ENCODE measurements at places on chromosomes 3 and 15.

DNA sequence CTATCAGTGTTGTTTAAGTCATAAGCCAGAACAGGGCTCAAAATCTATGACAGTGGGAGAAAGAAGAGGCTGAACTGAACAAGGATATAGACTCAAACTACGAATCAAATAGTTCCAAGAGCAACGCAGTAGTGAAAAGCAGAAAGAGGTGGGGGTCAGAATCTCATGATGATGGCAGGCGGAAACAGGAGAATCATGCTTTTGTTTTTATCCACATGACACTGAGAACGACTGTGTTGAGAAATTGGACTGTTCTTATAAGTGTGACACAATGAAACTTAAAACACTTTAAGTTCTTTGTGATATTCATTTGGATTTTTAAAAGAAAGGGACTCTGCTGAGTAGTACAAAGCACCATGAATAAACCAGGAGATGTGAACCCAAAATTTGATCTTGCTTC lies 309.4 kb downstream of the ULK4 start:
- no peak for DNase-seq

GRCh38 chr3:12231431-12231830 lies 57.4 kb upstream of the PPARG start:
- no peak for DNase-seq

DNA sequence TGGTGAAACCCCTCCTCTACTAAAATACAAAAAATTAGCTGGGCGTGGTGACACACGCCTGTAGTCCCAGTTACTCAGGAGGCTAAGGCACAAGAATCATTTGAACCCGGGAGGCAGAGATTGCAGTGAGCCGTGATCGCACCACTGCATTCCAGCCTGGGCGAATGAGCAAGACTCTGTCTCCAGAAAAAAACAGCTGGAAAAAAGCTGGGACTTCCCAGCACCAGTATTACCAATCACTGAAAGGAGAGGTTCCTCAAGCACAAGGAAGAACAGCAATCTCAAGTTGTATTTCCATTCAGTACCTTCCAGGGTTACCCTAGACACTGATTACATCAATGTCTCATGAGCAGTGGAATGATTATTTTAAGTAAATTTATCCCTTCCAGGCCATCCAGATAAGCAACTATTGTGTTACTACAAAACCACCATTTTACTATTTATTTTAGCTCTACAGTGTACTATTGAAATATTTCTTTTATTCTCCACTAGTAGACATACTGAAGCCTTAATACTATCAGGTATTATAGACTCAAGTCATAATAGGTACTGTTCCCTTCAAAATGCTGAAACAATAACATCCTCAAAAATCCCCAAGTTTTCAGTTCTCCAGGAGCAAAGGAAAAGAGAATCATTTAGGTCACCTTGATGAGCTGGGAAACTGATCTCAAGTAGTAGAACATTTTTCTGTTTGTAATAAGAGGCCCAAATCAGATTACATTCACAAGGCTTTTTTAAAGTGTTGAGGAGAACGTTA lies 54.8 kb upstream of the VGLL4 start:
- DNase-seq = no peak

DNA sequence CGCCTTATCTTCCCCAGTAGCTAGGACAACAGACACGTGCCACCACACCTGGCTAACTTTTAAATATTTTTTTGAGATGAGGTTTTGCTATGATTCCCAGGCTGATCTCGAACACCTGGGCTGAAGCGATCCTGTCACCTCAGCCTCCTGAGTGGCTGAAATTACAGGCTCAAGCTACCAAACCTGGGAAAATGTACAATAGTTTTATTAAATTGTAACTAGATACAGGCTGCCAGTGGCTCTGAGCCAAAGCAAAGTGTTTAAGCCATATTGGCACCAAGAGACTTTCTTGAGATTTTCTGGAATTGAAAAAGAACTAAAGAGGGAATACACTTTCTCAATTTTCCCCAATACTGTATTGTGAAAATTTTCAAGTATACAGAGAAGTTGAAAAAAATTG lies 204.3 kb downstream of the SUCLG2 start:
- no peak for DNase-seq

DNA sequence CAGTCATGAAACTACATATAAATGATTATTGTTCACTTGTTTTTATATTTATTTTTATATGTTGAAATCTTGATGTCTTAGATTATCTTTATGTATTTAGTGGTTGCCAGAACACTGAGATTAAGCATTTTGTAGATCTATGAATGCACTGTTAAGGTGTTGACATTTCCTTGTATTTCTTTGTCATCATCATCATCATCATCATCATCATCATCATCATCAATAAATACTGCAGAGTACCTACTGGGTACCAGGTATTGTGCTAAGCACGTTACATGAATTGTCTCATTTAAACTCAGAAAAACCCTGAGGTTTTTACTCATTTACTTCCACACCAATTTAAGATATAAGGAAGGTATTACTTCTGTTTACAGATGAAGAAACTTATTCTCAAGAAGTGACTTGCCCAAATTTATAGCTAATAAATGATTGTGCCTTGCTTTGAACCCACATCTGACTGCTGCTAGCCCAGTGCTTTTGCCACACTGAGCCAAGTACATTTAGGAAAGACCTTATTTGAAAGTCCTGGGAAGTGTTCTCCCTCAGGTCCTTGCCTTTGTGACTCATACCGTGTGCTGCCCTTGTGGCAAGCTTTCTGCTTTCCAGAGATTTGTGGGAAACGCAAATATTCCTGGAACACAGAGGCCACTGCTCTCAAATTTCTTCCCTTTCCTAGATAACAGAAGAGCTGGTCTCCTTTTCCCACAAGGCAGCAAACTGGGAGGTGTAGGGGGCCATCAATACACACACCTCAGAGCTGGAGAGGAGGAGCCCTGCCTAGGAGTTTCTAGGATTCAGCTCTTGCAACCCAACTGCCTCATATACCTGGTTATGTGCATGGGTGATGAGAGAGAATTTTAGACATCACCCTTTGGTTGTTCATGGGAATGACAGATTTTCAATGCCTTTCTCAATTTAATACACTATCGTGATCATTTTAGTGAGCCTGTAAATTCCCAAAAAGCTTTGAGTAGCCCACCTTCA lies 115.4 kb upstream of the C15orf61 start:
- no peak for DNase-seq

DNA sequence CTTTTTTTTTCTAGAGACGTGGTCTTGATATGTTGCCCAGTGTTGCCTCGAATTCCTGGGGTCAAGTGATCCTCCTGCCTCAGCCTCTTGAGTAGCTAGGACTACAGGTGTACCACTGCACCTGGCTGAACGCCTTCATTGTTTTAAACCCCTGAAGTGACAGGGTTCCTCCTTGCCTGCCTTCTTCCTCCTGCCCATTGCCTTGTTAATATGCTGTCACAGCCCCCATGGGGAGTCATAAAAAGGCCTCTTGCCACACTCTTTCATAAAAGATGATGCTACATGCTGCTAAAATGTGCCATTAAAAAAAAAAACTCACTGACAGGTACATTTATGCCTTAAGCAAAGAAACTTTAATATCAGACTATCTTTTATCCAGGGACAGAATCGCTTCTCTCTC lies 116.8 kb upstream of the SKOR1 start:
- no peak for DNase-seq

DNA sequence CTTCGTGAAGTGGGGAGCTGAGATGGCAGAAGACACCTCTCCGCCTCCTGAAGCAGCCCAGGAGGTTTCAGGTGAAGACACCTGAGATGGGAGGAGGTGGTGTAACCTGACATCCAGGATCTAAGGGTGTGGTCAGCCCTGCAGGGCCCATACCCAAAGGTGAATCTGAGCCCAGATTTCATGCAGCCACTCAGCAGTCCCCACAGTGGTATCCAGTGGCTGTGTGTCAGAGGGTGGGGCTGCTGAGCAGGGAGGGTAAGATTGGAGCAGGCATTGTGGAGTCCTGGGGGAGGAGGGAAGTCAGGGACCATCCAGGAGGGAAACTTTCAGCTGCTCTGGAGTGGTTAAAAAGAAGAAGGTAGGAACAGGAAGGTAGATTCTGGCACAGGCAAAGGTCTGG lies 46.0 kb upstream of the SMAD6 start:
- no peak for DNase-seq

GRCh38 chr3:47578119-47578632 lies 489 bp downstream of the CSPG5 start:
- DNase-seq = peak; percentile 16

DNA sequence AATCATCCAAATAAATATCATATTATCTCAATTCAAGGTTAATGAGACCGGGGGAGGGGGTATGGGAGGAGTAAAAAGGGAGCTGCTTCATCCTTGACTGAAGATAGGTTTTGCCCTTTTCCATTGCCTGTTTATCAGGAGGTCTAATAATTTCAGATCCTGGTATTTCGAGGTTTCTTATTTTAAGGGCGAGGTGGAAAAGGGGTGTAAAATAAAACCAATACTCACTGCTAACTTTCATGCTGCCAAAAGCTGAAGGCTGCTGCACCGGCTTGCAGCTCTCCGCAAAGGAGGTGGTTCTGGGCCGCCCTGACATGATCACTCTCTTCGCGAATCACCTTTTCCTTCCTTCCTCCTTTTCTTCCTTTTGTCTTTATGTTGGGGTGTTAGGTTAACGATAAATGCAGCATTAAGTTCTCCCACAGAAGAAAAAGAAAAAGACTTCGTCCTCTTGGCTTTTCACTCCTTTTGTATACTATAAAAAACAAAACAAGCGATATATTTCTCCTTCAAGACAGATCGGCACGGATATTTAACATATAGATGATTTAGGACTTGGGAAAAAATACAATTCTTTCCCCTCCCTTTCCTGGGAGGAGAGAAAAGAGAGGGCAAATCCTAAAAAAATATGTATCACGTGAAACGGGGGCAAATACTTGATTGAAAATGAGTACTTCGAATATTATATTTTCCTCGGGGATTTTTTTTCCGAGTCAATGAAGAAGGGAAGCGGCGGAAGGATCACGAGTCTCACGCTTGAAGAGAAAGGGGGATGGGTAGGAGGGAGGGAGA lies 932 bp downstream of the GSK3B start:
- no peak for DNase-seq

DNA sequence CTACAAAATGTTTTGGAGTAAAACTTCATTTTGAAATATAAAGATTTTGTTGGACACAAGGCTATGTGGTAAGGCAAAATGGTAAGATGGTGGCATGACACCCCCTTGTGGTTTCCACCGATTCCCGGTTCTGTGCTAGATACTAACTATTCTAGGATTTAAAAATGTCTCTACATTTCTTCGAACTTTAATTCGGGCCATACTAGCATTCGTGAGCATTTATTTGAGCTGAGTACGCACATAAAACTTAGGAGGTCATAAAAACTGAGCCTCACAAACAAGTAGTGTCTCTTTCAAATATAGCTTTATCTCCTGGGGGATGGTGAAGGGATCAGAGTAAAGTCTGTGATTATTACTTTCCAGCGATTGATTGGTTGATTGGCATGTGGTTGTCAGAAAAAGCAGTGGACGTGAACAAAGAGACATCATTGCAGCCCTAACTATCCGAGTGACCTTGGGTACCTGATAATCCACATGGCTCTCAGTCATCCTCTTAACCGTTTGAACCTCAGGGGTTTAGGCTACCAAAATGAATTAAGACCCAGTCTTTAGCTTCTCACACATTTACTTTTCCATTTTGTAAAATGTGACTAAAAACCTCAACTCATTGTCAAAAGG lies 1.1 kb upstream of the ZNF639 start:
- DNase-seq = peak; percentile 49

- DNase-seq = peak; percentile 30
These were observed 60.7 kb upstream of the CMTM8 start for GRCh38 chr3:32177702-32178198.

DNA sequence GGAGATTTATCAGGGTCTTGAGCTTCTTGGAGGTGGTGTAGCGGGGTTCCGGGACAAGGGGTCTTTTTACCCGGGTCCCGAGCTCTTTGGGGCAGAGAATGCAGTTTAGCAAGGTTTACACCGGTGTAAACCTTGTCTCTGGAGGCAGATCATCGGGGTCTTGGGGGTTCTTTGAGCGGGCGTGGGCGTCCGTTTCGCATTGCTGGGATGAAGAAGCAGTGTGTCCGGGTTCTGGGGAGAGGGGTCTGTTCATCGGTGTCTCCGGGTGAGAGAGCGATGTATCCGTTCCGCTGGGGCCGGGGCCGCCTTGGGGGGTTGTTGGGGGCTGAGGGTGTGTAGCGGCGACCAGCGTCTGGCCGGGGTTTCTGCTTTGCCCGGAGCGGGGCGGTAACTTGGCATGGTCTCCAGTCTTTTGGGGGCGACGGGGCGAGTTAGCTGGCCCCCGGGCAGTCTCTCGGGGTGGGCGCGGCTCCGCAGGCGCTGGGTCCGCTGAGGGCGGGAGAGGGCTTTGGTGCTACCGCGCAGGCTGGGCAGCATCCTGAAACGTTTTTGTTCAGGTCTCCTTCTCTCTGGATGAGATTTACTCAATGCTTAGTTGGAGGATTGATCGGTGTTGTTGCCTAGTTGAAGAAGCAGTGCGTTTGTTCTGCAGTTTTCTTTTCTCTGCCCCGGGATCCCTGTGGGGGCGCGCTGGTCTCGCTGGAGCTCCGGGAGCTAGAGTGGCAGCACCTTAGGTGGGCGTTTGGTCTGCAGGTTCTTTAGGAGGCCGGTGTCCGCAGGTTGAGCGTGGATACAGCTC lies 843 bp downstream of the GLCE start:
- DNase-seq = peak; percentile 25

GRCh38 chr15:43153269-43153668 lies 19.9 kb downstream of the TMEM62 start:
- no peak for DNase-seq

- DNase-seq = no peak
These were observed 24.1 kb upstream of the SACM1L start for GRCh38 chr3:45665101-45665572.

- no peak for DNase-seq
These were observed 65.1 kb downstream of the PIK3CB start for GRCh38 chr3:138769616-138770015.

GRCh38 chr3:62874711-62875557 lies at the start of gene CADPS:
Gene CADPS, minus strand, starts transcription at chr3:62875416. Its CDS starts 387 bp downstream, at chr3:62875029.
- DNase-seq = no peak

DNA sequence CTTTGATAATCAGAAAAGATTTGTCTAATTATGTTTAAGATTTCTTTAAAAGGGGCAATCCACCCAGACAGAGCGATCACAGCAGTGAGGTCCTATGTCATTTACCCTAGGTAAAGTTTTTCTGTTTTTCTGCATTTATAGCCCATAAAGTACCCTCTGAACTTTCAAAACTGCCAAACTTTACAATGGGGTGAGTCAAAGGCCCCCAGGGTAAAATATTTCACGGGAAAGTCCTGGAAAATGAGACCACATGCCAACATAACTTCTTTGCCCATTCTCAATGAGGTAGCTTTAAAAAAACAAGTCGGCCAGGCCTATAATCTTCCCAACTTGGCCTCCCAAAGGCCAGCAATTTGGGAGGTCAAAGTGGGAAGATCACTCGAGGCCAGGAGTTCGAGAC lies 53.0 kb downstream of the SUCLG2 start:
- DNase-seq = no peak

DNA sequence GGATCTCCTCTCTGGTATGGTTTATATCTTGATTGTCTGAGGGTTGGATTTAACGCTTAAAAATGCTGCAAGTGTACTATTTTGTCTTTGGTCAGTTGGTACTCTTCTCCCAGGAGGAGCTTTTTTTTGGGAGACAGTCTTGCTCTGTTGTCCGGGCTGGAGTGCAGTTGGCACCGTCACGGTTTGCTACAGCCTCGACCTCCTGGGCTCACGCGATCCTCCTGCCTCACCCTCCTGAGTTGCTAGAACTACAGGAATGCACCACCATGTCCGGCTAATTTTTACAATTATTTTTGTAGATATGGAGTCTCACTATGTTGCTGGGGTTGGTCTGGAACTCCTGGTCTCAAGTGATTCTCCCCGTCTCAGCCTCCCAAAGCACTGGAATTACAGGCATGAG lies 89.5 kb downstream of the FNDC3B start:
- DNase-seq = no peak

- no peak for DNase-seq
These were observed 33.1 kb downstream of the KLHL25 start for GRCh38 chr15:85761635-85762034.

Data from uterus (tissue), 4 donors.